Pancreas (tissue), 10 donors: ENCODE measurements at places on chromosomes 11 and 22.

DNA sequence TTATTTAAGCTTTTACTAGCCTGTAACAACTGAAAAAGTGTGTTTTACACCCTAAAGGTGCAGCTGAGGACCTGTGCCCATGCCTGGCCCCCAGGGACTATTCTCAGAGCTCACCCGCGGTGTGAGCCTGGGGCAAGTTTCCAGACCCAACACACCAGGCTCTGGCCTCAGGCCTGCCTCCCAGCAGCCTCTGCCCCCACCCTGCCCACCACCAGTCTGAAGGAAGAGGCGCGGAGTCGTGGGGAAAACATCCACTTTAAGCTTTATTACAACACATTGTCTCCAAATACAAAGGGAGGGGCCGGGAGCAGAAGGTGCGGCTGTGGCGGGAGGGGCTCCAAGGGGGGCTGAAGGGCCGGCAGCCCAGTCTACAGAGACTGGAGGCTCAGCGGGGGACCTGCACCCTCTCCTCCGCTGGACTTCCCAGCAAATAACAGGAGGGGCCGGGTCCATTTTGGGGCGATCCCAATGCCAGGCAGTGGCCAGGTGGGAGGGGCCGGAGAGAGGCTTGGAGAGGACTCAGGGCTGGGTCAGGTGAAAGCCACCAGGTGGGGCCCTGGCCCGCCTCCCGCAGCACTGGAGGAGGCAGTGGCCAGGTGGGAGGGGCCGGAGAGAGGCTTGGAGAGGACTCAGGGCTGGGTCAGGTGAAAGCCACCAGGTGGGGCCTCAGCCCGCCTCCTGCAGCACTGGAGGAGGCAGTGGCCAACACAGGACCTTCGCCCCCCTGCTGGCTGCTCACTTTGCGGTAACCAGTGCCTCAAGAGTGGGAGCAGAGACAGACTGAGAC lies 18.1 kb downstream of the DUSP8 start:
- peak; percentile 99 for DNase-seq
- H3K27me3 ChIP-seq, result no peaks in the 10 kb centered on the region
- H3K4me3 ChIP-seq, result peak overlapping the region; percentile 26
- H3K27ac ChIP-seq, result peak overlapping the region; percentile 64
- no peaks in the 10 kb centered on the region for H3K36me3 ChIP-seq
- peaks cover 17% of the 10 kb centered on the region for H3K4me1 ChIP-seq

- no peaks in the 10 kb centered on the region for H3K36me3 ChIP-seq
- no peak overlapping the region for H3K27ac ChIP-seq
- peaks cover 16% of the 10 kb centered on the region for H3K4me1 ChIP-seq
- H3K27me3 ChIP-seq, result no peaks in the 10 kb centered on the region
- no peak for DNase-seq
Observed at GRCh38 chr11:86589856-86590589, 82.4 kb downstream of the ME3 start.

DNA sequence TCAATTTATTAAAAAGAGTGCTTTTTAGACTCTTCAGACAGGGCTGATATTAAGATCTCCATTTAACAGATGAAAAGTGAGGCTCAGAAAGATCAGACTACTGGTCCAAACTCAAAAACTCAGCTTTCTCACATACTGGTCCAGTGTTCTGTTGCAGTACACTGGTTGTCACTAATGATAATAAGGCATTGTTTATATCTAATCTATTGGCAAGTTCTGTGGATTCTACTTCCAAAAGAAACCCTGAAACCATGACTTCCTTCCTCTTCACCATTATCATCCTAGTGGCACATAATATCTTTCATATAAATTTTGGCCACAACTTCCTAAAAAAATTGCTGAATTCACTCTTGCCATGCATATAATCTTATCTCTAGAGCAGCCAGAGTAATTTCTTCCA lies 36.9 kb downstream of the F2 start:
- H3K4me1 ChIP-seq, result no peaks in the 10 kb centered on the region
- H3K27me3 ChIP-seq, result no peaks in the 10 kb centered on the region
- DNase-seq, result no peak
- H3K27ac ChIP-seq, result no peak overlapping the region

DNA sequence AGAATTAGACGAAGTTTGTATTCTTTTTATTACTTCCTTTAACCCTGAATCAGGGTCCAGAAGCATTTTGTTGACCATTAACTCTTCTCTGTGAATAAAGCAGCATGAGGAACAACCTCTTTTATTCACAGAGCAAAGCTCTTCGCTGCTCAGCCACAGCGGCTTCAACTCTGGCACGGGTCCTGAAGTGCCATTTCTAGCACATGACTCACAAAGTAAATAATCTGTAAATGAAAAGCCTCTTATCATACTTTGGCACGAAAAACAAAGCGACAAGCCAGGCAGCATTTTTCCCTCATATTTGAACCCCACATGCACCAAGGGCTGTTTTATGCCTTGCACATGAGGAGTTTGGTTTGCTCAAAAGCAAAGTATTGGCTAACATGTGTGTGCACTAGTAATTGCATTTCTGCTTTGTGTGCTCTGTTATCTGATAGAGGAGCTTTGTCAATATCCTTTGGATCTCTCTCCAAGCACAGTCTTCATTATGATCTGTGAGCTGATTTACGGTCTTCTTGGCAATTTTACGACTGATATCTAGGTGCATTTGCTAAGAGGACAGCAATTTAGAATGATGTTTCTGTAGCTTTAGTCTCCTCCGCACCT lies 33.0 kb upstream of the APOBEC3A start:
- peak overlapping the region; percentile 0 for H3K4me3 ChIP-seq
- H3K27ac ChIP-seq, result peak overlapping the region; percentile 93
- H3K27me3 ChIP-seq, result no peaks in the 10 kb centered on the region

DNA sequence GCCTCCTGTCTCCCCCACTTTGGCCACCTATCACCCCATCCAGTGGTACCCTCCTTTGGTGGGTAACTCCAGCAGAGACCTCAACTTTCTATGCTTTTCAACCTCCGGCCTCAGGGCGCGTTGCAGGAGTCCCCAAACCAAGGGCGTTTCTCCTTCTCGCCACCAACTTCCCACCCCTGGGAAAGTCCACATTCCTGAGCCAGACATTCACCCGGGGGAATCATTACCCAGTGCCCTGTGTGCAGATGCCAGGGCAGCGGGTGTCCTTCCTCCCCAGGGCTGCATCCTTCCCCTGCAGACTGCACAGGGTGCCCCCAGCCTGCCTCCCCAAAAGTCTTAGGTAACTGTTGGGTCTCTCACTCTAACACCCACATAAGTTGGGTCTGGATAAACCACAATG lies 26.4 kb downstream of the MYEOV start:
- H3K27ac ChIP-seq, result no peak overlapping the region
- H3K27me3 ChIP-seq, result no peaks in the 10 kb centered on the region
- H3K36me3 ChIP-seq, result no peaks in the 10 kb centered on the region
- H3K4me3 ChIP-seq, result no peak overlapping the region
- DNase-seq, result no peak
- no peaks in the 10 kb centered on the region for H3K4me1 ChIP-seq

- H3K27me3 ChIP-seq, result no peaks in the 10 kb centered on the region
- H3K4me1 ChIP-seq, result no peaks in the 10 kb centered on the region
- no peak for DNase-seq
- no peak overlapping the region for H3K4me3 ChIP-seq
- no peak overlapping the region for H3K27ac ChIP-seq
Observed at GRCh38 chr22:42001121-42001520, 2.5 kb downstream of the WBP2NL start.
